ENCODE measurements at places on chromosomes 2 and 18.
A peak's percentile ranks its signal among the peaks of the same experiment; 100 is the strongest.

- no peak for DNase-seq
Measured at GRCh38 chr2:36406296-36406695, 50.7 kb downstream of the CRIM1 start.

- DNase-seq, result no peak
Measured at GRCh38 chr2:120401275-120402066, 55.5 kb downstream of the INHBB start.

- DNase-seq, result no peak
Measured at GRCh38 chr2:167783261-167784083, 463.9 kb downstream of the STK39 start.

DNA sequence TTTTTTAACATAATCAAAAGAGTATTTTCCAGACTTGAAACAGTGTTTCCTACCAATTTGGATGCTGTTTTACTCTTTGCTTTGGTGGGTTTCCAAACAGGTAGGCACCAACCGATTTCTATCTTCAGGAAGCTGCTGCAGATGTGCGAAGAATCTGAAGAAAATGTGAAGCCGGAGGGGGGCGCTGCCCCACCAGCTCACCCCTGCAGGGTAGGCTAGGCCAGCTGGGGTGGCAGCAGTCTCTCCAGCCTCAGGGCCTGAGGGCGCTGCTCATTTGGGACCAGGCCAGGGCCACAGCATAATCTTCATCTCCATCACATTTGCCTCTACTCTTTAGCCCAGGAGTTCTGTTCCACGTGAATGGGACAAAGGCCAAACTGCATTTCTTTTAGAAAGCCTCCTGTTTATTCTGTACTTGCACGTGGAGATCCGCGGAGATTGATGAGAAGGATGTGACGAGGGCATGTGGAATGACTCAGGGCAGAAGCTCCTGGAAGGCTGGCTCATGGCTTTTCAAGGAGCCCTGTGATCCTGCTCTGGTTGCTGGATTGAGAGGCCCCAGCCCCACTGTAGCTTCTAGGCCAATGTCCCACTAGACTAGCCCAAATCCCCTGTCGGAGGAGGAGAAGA lies 84.2 kb upstream of the FAM136A start:
- DNase-seq, result peak; percentile 69

DNA sequence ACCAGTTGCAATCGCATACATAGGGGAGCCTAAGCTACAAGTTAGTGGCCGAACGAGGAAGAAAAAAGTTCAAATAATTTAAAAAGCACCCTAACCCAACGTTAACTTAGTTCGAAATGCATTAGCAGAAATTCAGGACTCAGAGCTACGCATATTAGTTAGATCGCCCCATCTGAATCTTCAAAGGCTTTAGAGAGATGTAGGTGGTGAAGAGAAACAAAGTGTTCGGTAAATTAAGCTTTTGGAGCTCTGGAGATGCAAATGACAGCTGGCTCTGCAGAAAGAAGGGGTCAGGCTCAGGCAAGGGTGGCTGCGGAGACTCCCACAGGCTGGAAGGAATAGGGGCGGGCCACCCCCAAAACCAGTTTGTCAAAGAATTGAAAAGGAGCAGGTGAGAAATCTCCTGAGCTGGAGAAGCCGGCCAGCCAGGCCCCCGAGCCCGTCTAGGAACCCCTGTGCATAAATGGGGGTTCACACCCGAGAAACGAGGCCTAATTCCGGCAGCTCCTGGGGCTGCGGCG lies 621 bp downstream of the TXNL1 start:
- peak; percentile 14 for DNase-seq

GRCh38 chr2:67574230-67574629 lies 177.1 kb downstream of the ETAA1 start:
- no peak for DNase-seq

GRCh38 chr2:95670686-95671085 lies 78.9 kb downstream of the TRIM43 start:
- no peak for DNase-seq

Data from WTC11 (cell line).